ENCODE measurements at places on chromosomes 4 and X. TPM values are rescaled to one million over a fixed set of nuclear protein-coding genes. Genes with fewer than 3 reads are reported as not detected.

DNA sequence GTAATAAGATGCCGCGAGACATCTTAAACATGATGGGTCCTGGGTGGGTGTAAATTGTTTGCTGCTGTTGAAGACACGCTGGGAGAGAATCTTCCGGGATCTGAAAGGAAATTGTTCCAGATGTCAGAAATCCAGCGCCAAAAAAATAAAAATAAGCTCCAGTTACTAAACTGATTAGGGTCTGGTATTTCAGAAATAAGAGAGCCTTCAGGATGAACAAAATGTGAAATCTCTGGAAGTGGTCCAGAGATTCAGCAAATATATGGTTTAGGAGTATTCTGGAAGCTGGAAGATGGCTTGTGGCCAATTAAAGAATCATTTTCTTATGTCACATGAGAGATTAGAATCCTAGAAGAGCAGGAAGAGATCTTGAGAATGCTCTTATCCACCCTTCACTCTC is 75.8 kb upstream of the NHS start:
- no peak overlapping the region for H3K27ac ChIP-seq
- H3K4me1 ChIP-seq: no peaks in the 10 kb centered on the region
- peaks cover 6% of the 10 kb centered on the region for H3K27me3 ChIP-seq
- H3K4me3 ChIP-seq: no peak overlapping the region
- peaks cover 2% of the 10 kb centered on the region for H3K36me3 ChIP-seq

DNA sequence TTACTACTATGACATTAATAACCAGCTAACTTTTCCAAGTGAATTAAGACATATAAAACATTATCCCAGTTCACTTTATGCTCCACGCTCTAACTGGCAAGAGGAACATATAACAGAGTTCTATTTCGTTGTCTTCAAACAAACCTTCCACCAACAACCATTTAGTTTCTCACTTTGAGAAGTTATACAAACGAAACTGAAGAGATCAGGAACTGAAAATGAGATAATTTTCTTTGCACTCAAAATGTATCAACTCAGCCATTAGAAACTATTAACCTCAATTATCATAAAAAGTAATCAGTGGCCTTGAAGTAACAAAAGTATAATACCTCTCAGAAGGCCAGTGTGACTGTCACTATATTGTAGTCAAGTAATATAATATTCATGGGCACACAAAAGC is 70.1 kb downstream of the CHM start:
- H3K27me3 ChIP-seq: no peaks in the 10 kb centered on the region
- H3K36me3 ChIP-seq: peaks cover 4% of the 10 kb centered on the region
- no peak overlapping the region for H3K27ac ChIP-seq
- no peak for DNase-seq
- no peaks in the 10 kb centered on the region for H3K4me1 ChIP-seq

LRP2BP gene
- 1.1 TPM for total RNA-seq

DNA sequence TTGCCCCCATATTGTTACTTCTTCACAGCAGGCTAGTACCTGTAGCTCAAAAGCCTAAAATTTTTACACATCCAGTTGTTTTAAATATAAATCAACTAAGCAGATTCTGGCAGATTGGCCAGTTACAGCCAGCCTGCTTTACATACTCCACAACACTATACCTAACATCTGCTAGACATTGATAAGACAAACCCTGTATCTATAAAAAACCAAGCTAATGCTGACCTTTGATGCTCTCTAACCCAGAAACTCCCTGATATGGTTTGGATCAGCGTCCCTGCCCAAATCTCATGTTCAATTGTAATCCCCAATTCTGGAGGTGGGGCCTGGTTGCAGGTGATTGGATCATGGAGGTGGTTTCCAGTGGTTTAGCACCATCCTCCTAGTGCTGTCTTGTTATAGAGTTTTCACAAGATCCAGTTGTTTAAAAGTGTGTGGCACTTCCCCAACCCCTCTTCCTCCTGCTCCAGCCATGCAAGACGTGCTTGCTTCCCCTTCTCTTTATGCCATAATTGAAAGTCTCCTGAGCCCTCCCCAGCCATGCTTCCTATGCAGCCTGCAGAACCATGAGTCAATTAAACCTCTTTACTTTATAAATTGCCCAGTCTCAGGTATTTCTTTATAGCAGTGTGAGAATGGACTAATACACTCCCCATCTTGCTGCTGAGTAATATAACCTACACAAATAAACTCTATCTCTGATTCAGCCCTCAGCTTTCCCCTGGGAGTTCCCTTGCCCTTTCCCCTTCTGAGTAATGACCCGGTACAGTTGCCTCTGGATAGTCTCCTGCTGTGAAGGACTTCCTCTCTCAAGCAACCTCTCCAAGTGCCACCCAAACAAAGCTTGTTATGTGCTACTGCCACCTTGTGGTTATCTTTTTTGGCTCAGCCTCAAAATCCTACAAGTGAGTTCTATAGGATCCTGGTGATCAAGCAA is 39.6 kb downstream of the ZCCHC13 start:
- no peak overlapping the region for H3K4me3 ChIP-seq
- DNase-seq: peak; percentile 35
- no peaks in the 10 kb centered on the region for H3K36me3 ChIP-seq
- no peak overlapping the region for H3K27ac ChIP-seq
- peaks cover 34% of the 10 kb centered on the region for H3K27me3 ChIP-seq

DNA sequence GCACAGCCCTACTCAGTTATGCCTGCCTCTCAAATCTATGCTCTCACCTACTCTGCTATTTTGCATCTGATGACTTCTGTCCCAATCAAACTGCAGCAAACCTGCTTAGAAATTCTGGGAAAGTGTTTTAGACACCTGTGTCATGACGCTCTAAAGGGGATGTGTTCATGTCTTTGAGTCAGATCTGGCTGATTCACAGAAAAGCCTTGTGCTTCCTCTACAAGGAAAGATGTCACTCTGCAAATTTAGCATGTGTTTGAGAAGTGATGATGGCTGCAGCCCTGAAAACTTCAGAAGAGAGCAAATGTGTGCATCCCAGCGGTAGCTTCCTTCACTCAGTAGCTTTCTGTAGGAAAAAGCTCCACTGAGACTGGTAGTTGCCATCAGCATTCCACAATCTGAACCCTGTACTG is 235.4 kb downstream of the MGST2 start:
- peaks cover 22% of the 10 kb centered on the region for H3K4me1 ChIP-seq
- DNase-seq: no peak
- peaks cover 6% of the 10 kb centered on the region for H3K36me3 ChIP-seq
